Large intestine (tissue), 12 donors: ENCODE measurements at places on chromosomes 1 and 21.

GRCh38 chr1:115727706-115728249 is 40.7 kb downstream of the CASQ2 start:
- DNase-seq, result peak; percentile 44

DNA sequence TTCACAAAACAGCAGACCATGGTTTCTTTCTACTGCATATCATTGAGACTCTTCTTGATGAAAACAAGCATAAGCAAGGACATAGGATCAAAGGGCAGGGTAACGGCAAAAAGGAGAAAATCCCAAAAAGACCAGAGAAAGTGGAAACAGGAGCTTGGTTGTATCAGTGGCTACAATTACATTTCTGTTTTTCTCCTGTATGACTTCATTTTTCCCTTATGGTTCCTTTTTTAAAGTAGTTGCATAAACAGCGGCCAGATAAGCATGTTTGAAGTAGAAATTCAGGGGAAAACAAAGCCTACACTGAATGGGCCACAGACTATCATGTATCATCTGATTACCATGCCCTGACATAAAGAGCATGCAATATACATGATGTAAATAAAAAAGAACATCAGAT is 4.6 kb downstream of the EGLN1 start:
- no peak for DNase-seq

- no peak for DNase-seq
These were observed 57.1 kb upstream of the SLFNL1 start for GRCh38 chr1:41078616-41079015.

- DNase-seq, result no peak
These were observed 267.0 kb downstream of the KCTD3 start for GRCh38 chr1:215833941-215834729.

DNA sequence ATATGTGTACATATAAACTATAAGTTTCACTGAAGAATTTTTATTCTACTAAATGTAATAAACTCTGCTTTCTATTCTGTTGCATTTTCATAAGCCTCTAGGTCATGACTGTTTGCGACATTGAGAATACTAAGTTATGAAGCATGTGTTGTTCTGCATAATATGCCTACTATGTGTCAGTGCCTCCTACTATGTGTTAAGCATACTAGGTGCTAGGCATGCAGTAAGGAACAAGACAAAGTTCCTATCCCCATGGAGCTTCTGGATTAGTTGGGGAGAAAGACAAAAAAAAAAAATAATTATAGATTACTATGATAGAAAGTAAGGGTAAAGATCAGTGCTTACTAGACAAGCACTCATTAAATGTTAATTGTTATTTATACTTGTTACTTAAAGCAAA is 1.3 kb downstream of the SDCCAG8 start:
- DNase-seq, result no peak

- DNase-seq, result no peak
These were observed 31.3 kb downstream of the C8B start for GRCh38 chr1:56934430-56935060.

GRCh38 chr21:42308914-42309752 is 6.1 kb downstream of the TFF3 start:
- DNase-seq, result no peak

GRCh38 chr1:113259988-113260387 is 130.3 kb upstream of the MAGI3 start:
- no peak for DNase-seq

- DNase-seq, result no peak
These were observed 49.0 kb downstream of the FAM78B start for GRCh38 chr1:166117776-166118175.
